Naive thymus-derived CD8-positive, alpha-beta T cell (primary cell): ENCODE measurements at places on chromosomes 3 and 15.

DNA sequence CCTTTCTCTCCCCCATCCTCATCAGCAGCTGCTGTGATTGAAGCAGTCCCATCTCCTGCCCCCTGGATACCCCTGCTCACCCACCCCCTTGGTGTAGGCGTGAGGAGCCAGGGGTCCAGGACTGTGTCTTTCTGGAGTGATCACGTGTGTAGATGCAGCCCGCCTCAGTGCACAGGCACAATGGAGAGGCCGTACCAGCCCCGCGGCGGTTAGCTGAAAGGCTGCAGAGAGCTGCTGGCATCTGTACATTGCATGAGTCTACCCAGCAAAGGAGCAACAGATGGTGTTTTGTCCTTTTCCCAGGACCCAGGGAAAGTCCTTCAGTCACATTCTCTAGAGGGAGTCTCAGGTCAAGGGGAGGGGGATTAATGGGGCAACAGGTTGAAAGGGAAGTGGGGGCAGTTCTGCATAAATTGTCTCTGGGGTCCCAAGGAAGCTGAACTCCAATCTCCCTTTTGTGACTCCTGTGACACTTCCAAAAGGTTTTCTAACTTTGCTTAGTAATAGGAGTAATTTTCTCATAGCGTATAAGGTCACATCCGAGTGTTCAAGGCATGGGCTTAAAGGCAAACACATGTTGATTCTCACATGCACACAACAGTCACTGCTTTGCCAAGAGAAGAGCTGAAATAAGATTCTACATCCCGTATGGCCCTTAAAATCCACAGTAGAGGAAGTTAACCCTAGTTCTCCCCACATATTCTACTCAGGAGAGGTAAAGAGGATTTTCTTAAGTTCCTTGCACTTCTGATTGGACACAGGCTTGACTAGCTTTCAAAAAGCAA, 7.1 kb downstream of the CSPG5 start:
- H3K27ac ChIP-seq: no peak overlapping the region
- peaks cover 52% of the 10 kb centered on the region for H3K27me3 ChIP-seq
- H3K4me3 ChIP-seq: no peak overlapping the region
- no peaks in the 10 kb centered on the region for H3K4me1 ChIP-seq
- DNase-seq: no peak
- no peaks in the 10 kb centered on the region for H3K36me3 ChIP-seq

- no peak for DNase-seq
- H3K36me3 ChIP-seq: no peaks in the 10 kb centered on the region
- H3K4me1 ChIP-seq: no peaks in the 10 kb centered on the region
- no peak overlapping the region for H3K4me3 ChIP-seq
- H3K27ac ChIP-seq: no peak overlapping the region
Observed at GRCh38 chr3:6099458-6100075, 761.3 kb upstream of the GRM7 start.

- no peak for DNase-seq
- no peaks in the 10 kb centered on the region for H3K36me3 ChIP-seq
- H3K4me1 ChIP-seq: peaks cover 2% of the 10 kb centered on the region
- no peak overlapping the region for H3K27ac ChIP-seq
Observed at GRCh38 chr3:103195216-103195615, 760.4 kb downstream of the ZPLD1 start.

DNA sequence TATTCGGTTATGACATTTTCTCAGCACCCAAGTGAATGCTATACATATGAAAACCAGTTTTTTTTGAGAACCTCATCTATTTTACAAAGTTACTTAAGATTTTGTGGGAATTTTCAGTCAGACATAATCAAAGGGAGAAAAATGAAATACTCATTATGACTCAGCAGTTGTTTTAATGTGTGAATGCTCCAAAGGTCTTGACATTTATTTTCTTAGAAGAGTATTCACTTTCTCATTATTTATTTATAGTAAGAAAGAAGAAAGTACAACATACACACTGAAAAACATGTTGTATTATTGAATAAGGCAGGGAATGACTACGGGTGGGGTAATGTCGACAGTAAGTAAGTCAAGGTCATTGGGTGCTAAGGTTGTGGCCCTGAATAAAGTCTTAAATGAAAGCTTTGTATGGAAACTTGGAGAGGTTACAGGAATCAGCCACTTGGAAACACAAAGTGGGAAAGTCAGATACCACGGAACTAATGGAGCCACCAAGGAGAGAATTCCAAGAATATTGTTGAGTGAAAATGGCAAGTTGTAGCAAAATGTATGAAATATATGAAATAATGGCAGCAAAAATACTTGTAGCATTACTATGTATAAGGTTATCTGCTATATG, 844.5 kb downstream of the TBL1XR1 start:
- H3K27me3 ChIP-seq: no peaks in the 10 kb centered on the region
- no peak overlapping the region for H3K27ac ChIP-seq
- DNase-seq: no peak
- no peaks in the 10 kb centered on the region for H3K4me1 ChIP-seq

DNA sequence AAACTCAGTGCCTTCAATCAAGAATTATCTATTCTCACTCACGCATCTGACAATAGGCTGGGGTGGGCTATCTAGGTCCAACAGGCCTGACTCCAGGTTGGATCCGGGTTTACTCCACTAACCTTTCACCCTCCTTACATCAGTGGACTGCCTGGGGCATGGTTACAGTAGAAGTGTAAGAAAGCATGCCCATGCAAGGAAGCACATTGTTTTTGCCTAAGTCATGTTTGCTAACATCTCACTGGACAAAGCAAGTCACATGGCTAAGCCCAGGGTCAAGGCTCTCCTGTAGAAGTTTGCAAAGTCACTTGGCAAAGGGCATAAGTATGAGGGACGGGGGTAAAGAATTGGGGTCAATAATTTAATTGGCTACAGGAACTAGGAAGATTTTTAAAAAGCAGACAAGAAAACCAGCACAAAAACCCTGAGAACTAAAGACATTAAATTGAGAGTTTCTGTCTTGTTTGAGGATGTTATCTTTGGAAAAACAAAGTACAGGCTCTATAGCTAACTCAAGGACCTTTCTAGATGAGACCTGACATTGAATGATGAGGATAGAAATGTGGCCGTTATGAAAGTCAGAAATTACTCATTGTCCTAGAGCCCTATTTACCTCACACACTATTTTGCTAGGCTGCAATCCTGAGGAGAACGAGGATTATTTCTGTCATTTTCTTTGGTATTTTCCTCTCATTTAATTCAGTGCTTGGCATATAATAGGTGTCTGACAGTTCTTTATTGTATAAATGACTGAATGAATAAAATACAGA, 214.2 kb downstream of the IL20RB start:
- no peak overlapping the region for H3K27ac ChIP-seq
- H3K27me3 ChIP-seq: peaks cover 5% of the 10 kb centered on the region
- no peak overlapping the region for H3K4me3 ChIP-seq
- peaks cover 4% of the 10 kb centered on the region for H3K36me3 ChIP-seq
- DNase-seq: no peak

DNA sequence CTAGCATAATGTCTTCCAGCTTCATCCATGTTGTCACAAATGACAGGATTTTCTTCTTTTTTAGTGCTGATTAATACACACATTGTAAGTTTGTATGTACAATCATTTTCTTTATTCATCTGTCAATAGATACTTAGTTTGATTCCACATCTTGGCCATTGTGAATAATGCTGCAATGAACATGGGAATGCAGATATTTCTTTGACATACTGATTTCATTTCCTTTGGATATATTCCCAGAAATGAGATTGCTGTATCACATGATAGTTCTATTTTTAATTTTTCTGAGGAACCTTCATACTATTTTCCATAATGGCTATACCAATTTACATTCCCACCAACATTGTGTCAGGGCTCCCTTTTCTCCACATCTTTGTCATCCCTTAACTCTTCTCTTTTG, 117.9 kb downstream of the MEIS2 start:
- H3K27ac ChIP-seq: no peak overlapping the region
- no peaks in the 10 kb centered on the region for H3K4me1 ChIP-seq
- no peak for DNase-seq
- H3K36me3 ChIP-seq: no peaks in the 10 kb centered on the region
- H3K27me3 ChIP-seq: no peaks in the 10 kb centered on the region

DNA sequence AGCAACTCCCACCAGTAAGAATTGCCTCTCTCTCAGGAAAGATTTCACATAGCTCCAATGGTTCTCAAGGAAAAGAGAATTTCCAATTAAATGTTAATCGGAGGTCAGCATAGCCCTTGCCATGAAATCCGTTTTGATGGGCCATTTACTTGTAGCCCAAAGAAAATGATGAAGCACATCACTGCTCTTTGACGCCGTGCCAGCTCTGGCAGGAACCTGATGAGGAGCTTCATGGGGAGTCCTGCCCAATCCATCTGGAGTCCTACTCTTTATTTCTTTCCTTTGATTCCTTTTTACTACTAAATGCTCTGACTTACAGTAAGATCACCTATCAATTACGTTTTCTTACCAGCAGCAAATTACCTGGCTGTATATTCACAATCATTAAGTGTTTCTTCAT, 84.7 kb downstream of the FGF12 start:
- peaks cover 6% of the 10 kb centered on the region for H3K27me3 ChIP-seq
- no peak for DNase-seq
- H3K4me3 ChIP-seq: no peak overlapping the region
- no peaks in the 10 kb centered on the region for H3K36me3 ChIP-seq
- H3K4me1 ChIP-seq: no peaks in the 10 kb centered on the region

- peaks cover 64% of the 10 kb centered on the region for H3K27me3 ChIP-seq
- peaks cover 26% of the 10 kb centered on the region for H3K36me3 ChIP-seq
- no peak for DNase-seq
- no peak overlapping the region for H3K4me3 ChIP-seq
- H3K4me1 ChIP-seq: no peaks in the 10 kb centered on the region
Observed at GRCh38 chr3:147369661-147370123, 36.7 kb downstream of the ZIC4 start.

- H3K4me1 ChIP-seq: no peaks in the 10 kb centered on the region
- H3K27me3 ChIP-seq: no peaks in the 10 kb centered on the region
- no peak for DNase-seq
Observed at GRCh38 chr3:193857996-193858395, 265.0 kb downstream of the OPA1 start.

- H3K27me3 ChIP-seq: peaks cover 25% of the 10 kb centered on the region
- peaks cover 4% of the 10 kb centered on the region for H3K4me1 ChIP-seq
- H3K27ac ChIP-seq: no peak overlapping the region
- no peak for DNase-seq
- H3K4me3 ChIP-seq: no peak overlapping the region
Observed at GRCh38 chr3:157438194-157438730, 1.6 kb downstream of the PTX3 start.

DNA sequence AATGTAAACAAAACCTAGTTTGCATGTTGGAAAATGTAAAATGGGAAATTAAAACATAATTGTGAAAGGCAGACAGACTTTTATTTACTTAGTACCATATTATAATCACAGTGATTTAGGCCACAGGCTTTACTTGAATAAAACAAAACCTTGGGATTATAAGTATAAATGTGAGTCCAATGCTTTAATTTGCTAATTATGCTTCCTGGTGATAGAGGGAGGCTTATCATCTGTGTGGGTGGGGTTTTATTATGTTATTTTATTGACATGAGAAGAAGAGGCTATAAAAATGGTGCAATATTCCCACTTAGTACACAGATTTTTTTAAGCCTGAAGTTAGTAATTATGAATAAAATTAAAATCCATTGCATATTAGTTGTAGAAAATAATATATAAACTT, 248.3 kb upstream of the TBL1XR1 start:
- DNase-seq: no peak
- peaks cover 2% of the 10 kb centered on the region for H3K4me1 ChIP-seq

GRCh38 chr3:142961539-142961938, 1.9 kb downstream of the PAQR9 start:
- H3K27me3 ChIP-seq: peaks cover 39% of the 10 kb centered on the region
- H3K27ac ChIP-seq: no peak overlapping the region
- peaks cover 15% of the 10 kb centered on the region for H3K4me1 ChIP-seq
- no peak overlapping the region for H3K4me3 ChIP-seq

- DNase-seq: no peak
- no peaks in the 10 kb centered on the region for H3K27me3 ChIP-seq
- H3K36me3 ChIP-seq: no peaks in the 10 kb centered on the region
- H3K4me1 ChIP-seq: peaks cover 48% of the 10 kb centered on the region
Observed at GRCh38 chr3:72341920-72342319, 506.3 kb downstream of the SHQ1 start.

DNA sequence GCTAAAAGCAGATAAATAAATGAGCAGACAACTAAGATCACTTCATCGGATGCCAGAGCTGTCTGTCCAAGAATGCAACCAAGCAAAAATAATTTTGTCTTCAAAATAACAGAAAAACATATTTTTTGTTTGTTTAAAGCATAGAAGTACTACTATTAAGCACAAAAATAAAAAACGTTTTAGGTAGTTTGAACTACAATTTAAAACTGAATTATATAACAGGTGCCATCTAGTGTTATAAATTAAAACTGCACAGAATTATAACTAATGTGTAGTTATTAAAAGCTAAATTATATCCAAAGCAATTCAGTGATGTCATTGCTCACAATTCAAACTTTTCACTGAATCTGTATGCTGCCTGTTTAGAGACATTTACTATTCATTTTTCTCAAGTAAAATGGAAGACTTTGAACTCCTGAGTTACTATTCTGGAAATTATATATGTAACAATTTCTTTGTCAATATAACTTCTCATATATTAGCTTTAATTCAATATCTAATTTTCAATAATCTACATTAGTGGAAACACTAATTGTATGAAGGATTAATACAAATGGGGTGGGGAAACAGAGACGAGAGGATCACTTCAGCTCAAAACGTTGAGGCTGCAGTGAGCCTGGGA, 29.5 kb downstream of the LINS1 start:
- no peak overlapping the region for H3K4me3 ChIP-seq
- peaks cover 59% of the 10 kb centered on the region for H3K4me1 ChIP-seq
- DNase-seq: no peak
- H3K27ac ChIP-seq: peak overlapping the region; percentile 92
- H3K27me3 ChIP-seq: no peaks in the 10 kb centered on the region

- H3K4me3 ChIP-seq: peak overlapping the region; percentile 91
- H3K36me3 ChIP-seq: no peaks in the 10 kb centered on the region
- peak overlapping the region; percentile 91 for H3K27ac ChIP-seq
Observed at GRCh38 chr3:51941463-51941797, 274 bp downstream of the RRP9 start.

- DNase-seq: no peak
- H3K27me3 ChIP-seq: peaks cover 1% of the 10 kb centered on the region
- H3K27ac ChIP-seq: no peak overlapping the region
- H3K4me3 ChIP-seq: no peak overlapping the region
- peaks cover 26% of the 10 kb centered on the region for H3K4me1 ChIP-seq
Observed at GRCh38 chr3:195911946-195912270, 3.6 kb upstream of the TNK2 start.

- H3K4me1 ChIP-seq: no peaks in the 10 kb centered on the region
- H3K27ac ChIP-seq: no peak overlapping the region
- no peaks in the 10 kb centered on the region for H3K27me3 ChIP-seq
Observed at GRCh38 chr3:173799060-173799816, 401.7 kb downstream of the NLGN1 start.

- H3K36me3 ChIP-seq: peaks cover 2% of the 10 kb centered on the region
- no peaks in the 10 kb centered on the region for H3K27me3 ChIP-seq
- H3K4me3 ChIP-seq: no peak overlapping the region
Observed at GRCh38 chr3:80157546-80157945, 389.7 kb upstream of the ROBO1 start.
